ENCODE measurements at places on chromosomes 3 and 15.

- no peak for DNase-seq
Observed at GRCh38 chr3:190436331-190436730, 13.4 kb downstream of the TMEM207 start.

DNA sequence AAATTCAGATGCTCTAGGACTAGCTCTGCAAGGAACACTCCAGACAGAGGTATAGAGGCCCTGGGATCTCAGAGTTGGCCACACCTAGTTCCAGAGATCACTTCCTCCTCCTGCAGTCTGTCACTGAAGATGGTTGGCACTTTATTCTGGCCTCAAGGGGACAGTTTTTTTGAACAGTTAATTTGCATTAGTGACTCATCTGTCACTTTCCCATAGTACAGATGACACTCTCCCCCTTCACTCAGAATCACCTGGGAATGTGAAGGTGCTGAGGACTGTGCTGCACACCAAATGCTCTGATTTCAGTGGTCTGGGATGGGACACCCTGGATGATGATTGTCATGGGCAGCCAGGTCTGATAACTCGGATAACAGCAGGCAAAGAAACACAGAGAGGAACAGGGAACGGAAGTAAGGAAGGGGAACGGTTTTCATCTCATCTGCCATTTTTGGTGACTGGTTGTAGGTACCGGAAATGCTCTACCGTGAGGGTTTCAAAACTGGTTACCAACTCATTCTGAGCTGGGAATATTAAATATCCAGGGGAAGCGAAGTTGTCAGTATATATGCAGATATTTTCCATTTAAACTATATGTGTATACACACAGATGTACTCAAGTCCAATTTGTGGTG is 232.5 kb upstream of the ST8SIA2 start:
- no peak for DNase-seq

- DNase-seq: no peak
Observed at GRCh38 chr3:33003308-33003707, 51.9 kb downstream of the CCR4 start.

- no peak for DNase-seq
Observed at GRCh38 chr15:98715401-98715800, 67.1 kb downstream of the IGF1R start.

GRCh38 chr3:136038668-136039067 is 73.1 kb downstream of the PPP2R3A start:
- no peak for DNase-seq

GRCh38 chr3:162984746-162985145 is 1488.1 kb downstream of the OTOL1 start:
- no peak for DNase-seq

DNA sequence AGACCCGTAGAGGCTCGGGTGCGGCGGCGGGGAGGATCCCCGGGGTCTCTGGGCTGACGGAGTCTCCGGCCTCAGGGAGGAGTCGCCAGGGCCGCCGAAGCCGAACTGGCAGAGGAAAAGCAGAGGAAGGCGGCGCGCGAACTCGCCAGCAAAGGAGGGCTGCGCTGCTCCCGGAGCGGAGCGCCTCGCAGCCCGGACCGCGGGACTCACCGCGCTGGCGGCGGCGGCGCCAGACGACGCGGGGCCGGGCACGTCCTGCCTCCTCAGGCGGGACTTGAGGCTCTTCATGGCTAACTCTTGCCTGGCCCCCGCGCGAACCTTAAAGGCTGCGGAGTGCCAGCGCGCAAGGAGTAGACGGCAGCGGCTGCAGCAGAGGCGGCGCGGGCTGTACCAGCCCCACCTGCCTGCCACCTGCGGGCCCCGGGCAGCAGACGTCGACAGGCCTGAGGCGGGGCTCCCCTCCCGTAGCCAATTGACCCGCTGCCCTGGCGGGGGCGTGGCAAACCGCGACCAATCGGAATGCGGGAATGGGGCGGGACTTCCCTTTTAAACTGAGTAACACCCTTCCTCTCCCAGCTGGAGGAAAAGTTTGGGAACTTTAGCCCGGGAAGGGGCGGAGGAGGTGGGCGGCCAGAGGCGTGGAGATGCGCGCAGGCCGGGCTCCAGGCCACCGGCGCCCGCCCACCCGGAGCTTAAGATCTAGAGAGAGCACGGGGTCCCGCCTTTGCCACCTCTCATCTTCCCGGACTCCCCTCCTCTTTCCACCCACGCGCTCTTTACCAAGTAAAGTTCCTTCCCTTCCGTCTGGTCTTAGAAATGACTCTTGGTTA is at the start of gene UACA:
Gene UACA, minus strand, starts transcription at position 439 of the 830 bp plus-strand sequence. Its CDS starts 151 bp downstream, at position 288.
- peak; percentile 94 for DNase-seq

- DNase-seq: no peak
Observed at GRCh38 chr3:15955968-15956367, 158.2 kb upstream of the ANKRD28 start.

DNA sequence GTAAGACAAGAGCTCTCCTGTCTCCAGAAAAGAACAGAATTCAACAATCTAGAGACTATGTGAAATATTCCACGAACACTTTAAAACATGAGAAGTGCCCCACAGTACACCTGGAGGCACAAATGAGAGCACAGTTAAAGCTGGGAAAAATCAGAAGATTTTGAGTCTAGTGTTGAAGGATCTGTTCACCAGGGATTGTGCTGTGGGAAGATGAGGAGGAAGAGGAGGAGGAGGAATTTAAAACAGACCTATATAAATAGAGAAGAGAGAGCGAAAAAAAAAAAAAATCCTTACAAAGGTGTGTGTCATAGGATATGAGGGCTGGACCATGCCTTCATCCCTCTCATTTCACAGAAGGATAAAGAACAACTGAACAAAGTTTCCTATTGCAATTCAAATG is 361.0 kb upstream of the SEMA6D start:
- DNase-seq: no peak

- no peak for DNase-seq
Observed at GRCh38 chr3:34323517-34323916, 525.1 kb downstream of the PDCD6IP start.

GRCh38 chr3:13045904-13046568 is 27.2 kb downstream of the IQSEC1 start:
- DNase-seq: no peak

GRCh38 chr3:63872135-63872924 is 8.7 kb downstream of the ATXN7 start:
- DNase-seq: no peak

DNA sequence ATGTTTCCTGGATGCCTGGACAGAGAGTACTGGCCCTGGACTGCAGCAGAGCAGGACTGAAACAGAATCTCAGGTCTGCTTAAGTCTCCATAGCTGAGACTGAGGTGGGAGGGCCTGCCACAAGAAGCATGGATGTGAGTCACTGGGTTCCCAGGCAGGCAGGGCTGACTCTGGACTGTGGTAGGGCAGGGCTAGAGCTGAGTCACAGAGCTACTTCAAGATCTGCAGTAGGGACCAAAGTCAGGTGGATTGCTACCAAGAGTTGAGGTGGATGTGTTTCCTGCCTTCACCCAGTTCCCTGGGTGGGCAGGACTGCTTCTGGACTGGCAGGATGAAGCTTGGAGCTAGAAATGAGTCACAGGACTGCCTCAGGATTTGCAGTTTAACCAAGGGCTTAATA is 282.9 kb downstream of the AGBL1 start:
- no peak for DNase-seq

DNA sequence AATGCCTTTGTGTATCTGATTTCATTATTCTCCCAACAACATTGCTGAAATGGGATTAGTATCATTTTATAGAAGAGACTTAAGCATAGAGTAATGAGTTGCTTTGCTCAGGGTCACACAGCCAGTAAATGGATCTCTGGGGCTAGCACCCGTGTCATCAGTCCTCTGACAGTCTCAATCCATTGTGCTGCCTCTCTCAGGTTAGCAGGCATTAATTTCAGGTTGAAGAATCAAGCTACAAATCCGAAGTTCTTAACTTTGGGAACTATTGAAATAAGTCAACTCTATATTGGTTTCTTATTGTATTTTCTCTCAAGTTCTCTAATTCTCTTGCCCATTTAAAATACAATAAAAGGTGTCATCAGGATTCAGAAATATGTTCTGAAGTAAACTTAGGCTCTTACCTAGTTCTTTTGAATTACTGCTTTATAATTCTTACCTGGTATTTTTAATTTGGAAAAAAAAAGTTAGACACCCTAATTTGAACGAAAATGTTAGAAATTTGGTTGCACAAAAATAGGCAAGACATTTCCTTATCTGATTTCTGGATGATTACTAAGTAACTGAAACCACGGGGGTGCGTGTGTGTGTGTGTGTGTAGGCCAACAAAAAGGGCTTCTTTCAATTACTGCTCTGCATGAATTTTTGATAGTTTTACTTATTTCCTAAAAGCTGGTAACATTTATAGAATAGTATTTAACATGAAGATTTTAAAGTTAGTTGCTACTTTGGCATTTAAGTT is 189.8 kb downstream of the MBNL1 start:
- no peak for DNase-seq

DNA sequence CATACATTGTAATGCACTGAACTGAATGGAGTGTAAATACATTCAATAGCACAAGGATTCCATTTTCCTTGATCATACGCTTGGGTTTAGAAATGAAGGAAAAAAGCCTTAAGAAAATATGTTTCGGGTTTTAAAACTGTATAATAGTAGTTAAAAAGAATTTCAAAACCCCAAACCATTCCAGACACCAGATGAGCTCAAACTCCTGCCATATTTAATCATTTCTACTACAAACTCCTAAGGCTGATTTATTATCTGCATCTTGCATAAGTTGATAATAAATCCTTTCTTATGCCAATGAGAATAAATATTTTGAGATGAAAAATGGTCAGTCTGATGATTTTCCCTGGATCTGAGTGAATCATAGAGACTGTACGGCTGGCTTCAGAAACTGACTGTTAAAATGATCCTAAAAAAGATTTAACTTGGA is 51.0 kb downstream of the NR1D2 start:
- no peak for DNase-seq

DNA sequence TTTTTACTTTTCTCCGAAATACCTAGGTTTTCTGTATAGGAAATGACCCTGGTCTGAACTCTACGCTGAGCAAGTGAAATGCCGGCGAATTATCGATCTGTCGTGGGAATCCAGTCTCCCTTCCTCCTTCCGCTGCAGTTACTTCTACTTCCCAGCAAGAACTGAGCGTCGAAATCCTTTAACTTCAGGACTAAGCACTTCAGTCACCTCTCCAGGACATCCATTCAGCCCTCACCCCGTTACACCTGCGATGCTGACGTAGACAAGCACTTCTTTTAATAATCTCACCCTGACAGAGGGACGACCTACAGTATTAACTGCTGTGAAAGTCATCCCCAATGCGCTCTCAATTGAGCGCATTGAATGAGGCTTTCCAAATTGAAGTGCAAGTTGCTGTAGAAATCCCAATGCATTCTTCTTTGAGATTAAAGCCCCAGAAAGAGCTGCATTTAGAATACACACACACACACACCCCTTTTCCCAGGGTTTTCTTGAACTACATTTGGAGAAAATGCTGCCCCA is 1.3 kb downstream of the TOP2B start:
- no peak for DNase-seq

DNA sequence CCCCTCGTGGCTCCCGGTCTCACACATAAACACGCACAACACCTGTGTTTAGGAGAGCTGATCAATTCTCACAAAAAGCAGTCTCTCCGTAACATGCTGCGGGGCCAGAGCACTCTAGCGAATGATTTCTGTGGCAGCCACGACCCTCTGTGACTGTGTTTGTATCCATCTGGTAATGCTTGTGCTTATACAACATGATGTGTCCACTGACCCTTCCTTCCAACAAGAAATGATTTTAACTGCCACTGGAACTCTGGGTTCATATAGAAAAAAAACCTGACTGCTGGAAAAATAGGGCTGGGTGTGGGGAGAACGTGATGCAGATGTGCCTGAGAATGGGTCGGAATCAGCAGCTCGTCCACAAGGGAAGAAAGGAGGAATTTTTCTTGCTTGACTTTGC is 410.2 kb downstream of the GAP43 start:
- DNase-seq: no peak

- DNase-seq: no peak
Observed at GRCh38 chr15:26103002-26103404, 239.9 kb upstream of the ATP10A start.

DNA sequence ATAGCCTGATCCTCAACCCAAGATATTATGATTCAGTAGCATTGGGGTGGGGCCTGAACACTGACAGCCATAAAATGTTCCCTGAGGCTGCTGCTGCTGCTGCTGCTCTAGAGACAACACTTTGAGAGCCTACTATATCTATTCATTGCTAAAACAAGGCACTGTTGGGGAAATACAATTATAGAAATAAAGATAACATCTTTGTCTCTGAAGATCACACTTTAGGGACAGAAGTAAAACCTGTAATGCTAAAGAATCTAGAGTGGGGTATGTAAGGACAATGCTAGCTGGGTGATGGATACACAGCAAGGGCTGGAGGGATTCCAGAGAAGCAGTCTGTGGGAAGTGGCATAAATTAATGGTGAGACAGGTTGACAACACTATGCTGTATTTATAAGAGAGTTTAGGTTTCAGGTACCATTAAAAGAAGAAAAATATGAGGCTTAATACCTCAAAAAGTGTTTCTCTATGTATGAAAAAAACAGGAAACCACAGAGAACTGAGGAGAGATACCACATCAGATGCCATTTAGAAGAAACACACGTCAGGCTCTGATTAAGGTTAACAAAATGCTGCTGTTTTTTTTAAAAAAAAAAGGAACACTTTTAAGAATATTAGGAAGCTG is 115.9 kb downstream of the CBLB start:
- DNase-seq: no peak

- DNase-seq: no peak
Observed at GRCh38 chr15:73308305-73308704, 60.5 kb downstream of the HCN4 start.

GRCh38 chr15:71678191-71678590 is 132.2 kb upstream of the NR2E3 start:
- no peak for DNase-seq

DNA sequence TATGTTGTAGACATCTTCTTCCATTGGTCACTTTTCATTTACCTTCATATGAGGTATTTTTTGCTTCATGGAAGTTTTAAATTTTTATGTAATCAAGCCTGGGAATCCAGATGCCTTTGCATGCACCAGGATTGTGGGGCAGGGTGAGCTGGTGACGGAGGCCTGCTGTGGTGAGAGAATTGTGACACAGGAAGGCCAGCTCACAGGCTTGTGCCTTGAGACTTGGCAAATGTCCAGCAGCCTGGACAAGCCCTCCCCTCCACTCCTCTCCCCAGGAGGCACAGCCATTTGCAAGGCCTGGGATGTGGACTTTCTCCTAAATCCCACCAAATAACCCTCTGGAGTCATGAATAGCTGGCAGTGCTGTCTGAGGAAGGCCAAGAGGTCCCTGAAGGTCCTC is 67.4 kb downstream of the RHCG start:
- DNase-seq: no peak

All from right renal cortex interstitium (tissue), 3 donors.